Activated T-helper 1 cell treated with anti-CD3 and anti-CD28 coated beads, Interleukin-2, amount 50 U/mL, for 16 hours (primary cell): ENCODE measurements at places on chromosomes 2 and 18.

DNA sequence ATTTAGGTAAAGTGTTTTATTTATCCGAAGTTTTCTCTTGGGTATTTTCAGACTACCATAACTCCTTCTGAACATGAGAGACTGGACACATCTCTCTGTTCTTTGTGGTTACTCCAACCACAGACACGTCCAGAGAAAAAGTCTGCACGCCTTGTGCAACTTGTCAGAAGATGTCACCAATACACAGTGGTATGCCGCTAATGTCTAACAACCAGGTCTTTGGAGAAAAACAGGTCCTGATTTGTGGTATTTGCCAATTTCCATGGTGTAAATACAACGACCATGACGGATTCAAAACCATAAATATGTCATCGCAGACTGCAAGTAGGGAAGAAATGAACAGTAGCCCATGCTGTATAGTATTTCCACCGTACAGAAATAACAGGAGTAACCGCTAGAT, 620.6 kb upstream of the ID2 start:
- no peak for DNase-seq

- no peak for DNase-seq
Measured at GRCh38 chr18:55349685-55350084, 238.3 kb downstream of the TCF4 start.

GRCh38 chr2:101040761-101041160, 38.7 kb downstream of the RPL31 start:
- DNase-seq: no peak

GRCh38 chr2:202339071-202339870, 36.9 kb upstream of the BMPR2 start:
- DNase-seq: no peak

DNA sequence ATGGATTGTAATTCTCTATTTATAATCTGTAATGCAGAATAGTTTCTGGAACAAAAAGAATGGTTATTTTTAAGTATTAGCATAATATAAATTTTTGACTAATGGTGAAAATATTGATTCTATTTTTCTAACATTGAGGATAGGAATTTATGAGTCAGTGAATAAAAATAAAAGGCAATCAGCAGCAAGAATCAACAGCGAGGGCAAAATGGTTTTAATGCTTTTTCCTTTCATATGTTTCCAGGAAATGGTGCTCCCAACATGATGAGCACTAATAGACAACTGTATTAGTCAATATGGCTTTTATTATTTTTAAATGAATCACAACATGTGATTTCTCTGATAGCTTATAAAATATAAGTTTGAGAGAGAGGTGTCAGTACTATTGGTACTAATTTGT, 90.7 kb upstream of the TFPI start:
- no peak for DNase-seq

DNA sequence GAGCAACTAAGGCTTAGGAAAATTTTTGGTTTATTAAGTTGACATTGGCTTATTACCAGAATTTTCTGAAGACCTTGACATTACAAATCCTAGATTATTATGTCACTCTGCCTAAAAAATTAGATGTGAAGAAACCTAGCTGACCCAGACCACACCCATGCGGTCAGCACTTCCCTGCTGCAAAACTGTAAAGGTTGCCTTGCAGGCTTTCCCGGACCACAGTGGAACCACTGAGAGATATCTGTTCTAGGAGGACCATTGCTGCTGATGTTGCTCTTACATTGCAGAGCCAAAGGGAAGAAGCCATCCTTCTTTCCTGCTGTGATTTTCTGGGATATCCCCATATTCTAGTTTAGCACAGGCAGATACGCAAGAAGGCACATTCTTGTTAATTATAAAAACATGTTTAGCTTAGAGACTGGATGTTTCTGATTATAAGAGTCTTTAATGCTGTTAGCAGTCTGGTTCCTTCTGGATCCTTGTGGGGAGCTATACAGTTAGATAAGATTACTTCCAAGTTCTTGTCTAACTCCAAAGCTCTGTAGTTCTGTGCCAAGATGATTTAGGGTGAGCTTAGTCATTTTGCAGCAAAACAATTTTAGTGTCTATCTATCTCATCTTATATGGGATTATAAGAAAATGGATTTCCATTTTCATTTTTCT, 70.2 kb downstream of the AOX1 start:
- DNase-seq: no peak
